Chondrocyte (in vitro differentiated cells): ENCODE measurements at places on chromosomes 2 and 18.

DNA sequence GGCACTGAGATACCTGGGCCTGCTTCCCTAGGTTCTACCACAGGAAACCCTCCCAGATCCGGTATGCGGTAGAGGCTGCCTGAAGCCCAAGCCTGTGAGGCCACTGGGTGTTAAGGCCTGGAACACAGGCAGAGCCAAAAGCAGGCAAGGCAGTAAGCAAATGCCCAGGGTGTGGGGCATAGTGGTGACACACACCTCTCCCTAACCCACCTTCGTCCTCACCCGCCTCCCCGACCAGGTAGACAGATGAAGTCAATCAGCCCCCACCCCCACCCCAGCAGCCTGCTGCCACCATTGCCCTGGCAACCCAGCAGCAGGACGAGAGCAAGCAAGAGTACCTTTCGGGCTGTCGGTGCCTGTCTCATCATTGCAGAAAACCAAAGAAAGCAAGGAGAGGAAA, 6.1 kb downstream of the DCTN1 start:
- no peak overlapping the region for H3K4me3 ChIP-seq
- H3K4me1 ChIP-seq, result peaks cover 16% of the 10 kb centered on the region
- H3K27ac ChIP-seq, result no peak overlapping the region
- H3K27me3 ChIP-seq, result no peaks in the 10 kb centered on the region
- H3K36me3 ChIP-seq, result peaks cover 34% of the 10 kb centered on the region

DNA sequence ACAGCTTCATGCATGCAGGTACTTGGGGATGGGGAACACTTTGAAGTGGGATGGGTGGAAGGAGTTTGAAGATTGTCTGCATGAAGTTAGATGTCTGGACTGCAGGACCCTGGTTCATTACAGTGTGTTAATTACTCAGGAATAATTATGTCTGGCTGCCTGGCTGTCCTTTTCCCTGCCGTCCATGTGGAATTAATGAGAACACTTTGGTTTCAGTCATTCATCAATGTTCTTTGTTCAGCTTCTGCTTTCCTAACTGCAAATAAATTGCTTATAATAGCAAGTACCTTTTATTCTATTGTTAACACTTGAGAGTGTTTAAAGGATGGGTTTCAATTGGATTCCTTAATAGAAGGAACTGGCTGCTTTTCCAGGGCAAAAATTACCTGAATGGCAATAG, 35.8 kb downstream of the MTCL1 start:
- no peaks in the 10 kb centered on the region for H3K27me3 ChIP-seq
- H3K27ac ChIP-seq, result no peak overlapping the region
- no peak overlapping the region for H3K4me3 ChIP-seq
- peaks cover 24% of the 10 kb centered on the region for H3K4me1 ChIP-seq
- peaks cover 11% of the 10 kb centered on the region for H3K36me3 ChIP-seq

DNA sequence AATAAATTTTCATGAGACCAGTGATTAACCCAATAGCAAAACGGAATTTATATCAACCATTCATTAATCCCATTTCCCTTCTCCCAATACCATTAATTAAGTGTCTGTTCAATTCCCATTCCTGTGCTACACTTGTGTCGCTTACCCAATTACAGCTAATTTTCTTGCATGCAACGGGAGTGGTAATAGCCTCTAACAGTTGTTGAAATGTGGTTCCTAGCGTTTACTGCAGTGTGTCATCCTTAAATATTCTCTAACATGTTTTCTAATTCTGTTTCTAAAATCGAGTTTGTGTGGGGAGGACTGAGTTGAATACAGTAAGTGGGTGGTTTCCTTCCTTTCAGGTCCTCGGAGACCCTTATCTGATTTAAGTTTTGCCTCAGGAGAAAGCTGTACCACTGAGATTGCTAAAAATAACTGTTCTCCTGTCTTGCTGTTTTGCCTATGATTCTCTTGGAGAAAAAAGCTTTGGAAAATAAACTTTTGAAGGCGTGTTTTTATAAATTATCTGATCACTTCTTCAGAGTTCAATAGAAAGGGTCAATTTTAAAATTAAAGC, 59.3 kb upstream of the LRRTM1 start:
- no peak overlapping the region for H3K4me3 ChIP-seq
- no peaks in the 10 kb centered on the region for H3K36me3 ChIP-seq
- no peak for DNase-seq
- H3K27ac ChIP-seq, result no peak overlapping the region
- no peaks in the 10 kb centered on the region for H3K27me3 ChIP-seq
- H3K4me1 ChIP-seq, result no peaks in the 10 kb centered on the region

GRCh38 chr18:22385718-22386117, 32.0 kb downstream of the CTAGE1 start:
- H3K4me1 ChIP-seq, result peaks cover 19% of the 10 kb centered on the region
- DNase-seq, result no peak

DNA sequence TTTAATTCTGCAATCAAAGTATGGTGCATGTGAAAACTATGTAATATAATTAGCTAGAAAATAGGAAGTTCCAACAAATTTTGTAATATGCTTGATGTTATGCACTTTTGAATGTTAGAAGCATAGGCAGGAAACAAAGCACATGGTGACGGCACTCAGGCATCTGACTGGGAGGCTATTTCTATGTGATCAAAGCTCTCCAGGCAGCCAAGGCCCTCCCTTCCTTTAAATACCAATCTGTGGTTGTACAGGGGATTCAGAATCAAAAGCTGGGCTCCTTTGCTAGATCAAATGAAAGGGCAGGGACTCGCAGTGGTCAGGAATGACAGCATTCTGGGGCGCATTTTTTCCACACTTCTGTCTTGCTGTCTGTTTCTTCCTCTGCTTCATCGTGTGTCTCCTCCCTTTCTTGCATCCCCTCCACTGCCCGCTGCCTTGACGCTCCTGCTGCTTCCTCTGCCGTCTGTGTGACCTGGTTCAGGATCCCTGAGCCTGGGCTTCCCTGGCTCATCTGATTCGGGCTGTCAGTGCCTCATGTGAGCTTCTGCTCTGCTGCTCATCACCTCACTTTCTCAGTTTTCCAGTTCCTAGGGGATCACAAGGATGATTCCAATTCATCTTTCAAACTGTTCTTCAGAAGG, 30.9 kb downstream of the TMEM182 start:
- no peaks in the 10 kb centered on the region for H3K27me3 ChIP-seq
- no peak overlapping the region for H3K4me3 ChIP-seq
- H3K27ac ChIP-seq, result no peak overlapping the region
- no peaks in the 10 kb centered on the region for H3K4me1 ChIP-seq
- H3K36me3 ChIP-seq, result peaks cover 1% of the 10 kb centered on the region

- no peak overlapping the region for H3K4me3 ChIP-seq
- H3K4me1 ChIP-seq, result peaks cover 4% of the 10 kb centered on the region
- no peaks in the 10 kb centered on the region for H3K36me3 ChIP-seq
These were observed 109.1 kb upstream of the CRIM1 start for GRCh38 chr2:36246320-36246990.

- no peaks in the 10 kb centered on the region for H3K27me3 ChIP-seq
- peak overlapping the region; percentile 38 for H3K27ac ChIP-seq
- DNase-seq, result no peak
- peaks cover 14% of the 10 kb centered on the region for H3K4me1 ChIP-seq
- H3K4me3 ChIP-seq, result no peak overlapping the region
- H3K36me3 ChIP-seq, result no peaks in the 10 kb centered on the region
These were observed 7.4 kb upstream of the VRK2 start for GRCh38 chr2:58039170-58039611.

DNA sequence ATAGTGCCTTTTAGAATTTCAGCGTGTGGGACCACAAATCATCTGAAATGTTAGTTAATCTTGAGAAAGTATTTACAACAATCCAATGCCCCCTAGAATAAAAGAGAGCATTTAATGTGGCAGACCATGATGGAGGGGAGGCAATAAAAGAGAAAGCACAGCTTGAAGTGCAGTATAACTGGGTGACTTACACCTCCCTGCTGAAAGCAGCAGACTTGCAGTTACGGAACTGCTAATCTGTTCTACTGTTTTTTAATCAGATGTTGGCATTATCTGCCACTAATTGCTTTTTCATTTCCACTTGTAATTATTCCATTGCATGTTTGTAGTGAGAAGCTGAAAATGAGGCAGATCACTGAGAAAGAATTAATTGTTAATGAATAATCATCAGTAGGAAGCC, 130.5 kb upstream of the ITGA4 start:
- no peak overlapping the region for H3K27ac ChIP-seq
- H3K36me3 ChIP-seq, result peaks cover 2% of the 10 kb centered on the region
- no peak overlapping the region for H3K4me3 ChIP-seq
- no peak for DNase-seq
- no peaks in the 10 kb centered on the region for H3K4me1 ChIP-seq
- H3K27me3 ChIP-seq, result no peaks in the 10 kb centered on the region

DNA sequence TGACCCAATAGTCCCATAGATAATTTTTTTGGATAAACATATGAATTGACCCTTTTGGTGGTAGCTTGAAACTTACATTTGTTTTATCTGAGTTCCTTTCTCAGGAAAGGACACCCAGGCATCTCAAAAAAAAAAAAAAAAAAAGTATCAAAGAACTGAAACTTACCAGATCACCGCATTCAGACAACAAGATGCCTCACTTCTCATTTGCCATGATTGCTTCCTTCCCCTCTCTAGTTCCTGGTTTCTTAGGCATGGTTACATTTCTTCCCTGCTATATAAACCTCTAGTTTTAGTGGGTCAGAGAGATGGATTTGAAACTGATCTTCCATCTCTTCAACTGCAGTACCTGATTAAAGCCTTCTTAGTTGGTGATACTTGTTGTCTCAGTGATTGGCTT, 240.1 kb downstream of the ACKR3 start:
- no peak overlapping the region for H3K27ac ChIP-seq
- peaks cover 6% of the 10 kb centered on the region for H3K36me3 ChIP-seq
- no peak overlapping the region for H3K4me3 ChIP-seq
- DNase-seq, result no peak
- peaks cover under 1% of the 10 kb centered on the region for H3K4me1 ChIP-seq

DNA sequence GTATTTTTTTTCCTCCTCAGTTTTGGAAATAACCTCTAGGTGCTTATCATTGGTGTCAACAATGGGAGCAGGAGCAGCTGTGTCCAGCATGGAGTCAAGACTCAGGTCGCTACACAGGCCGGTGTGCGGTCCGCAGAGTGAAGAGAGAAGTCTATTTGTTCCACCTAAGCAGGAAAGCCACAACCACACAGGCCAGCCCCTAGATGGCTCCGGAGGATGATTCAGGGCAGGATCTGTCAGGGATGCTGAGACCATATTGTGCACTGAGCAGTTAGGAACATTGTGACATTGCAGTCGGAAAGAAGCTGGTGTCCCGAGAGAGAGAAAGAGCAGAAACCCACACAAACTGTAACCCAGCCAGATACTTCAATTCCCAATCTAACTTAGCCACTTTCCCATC, 136.9 kb downstream of the GAREM1 start:
- no peaks in the 10 kb centered on the region for H3K36me3 ChIP-seq
- no peak for DNase-seq
- H3K4me3 ChIP-seq, result no peak overlapping the region

DNA sequence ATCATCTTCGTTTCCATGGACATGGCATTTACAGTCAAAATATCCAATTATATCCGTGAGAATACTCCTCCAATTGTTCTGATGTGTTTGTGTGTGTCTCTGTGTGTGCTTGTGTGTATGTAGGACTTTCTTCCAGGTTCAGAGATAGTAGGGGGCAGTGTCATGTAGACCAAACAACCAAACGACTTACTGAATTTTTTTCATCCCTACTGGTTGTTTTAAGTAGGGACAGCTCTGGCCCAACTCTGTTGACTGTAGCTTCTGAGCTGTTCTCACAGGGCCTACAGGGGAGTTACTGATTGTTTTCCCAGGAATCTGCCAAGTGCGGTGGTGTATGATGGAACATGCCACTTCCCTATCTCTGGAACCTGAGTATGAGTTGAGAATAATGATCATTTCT, 69.6 kb downstream of the ETAA1 start:
- H3K4me1 ChIP-seq, result peaks cover 4% of the 10 kb centered on the region
- no peaks in the 10 kb centered on the region for H3K36me3 ChIP-seq
- no peak overlapping the region for H3K4me3 ChIP-seq
- DNase-seq, result no peak
- H3K27me3 ChIP-seq, result no peaks in the 10 kb centered on the region
- peak overlapping the region; percentile 6 for H3K27ac ChIP-seq

GRCh38 chr2:46990231-46990588, 74.6 kb upstream of the MCFD2 start:
- peaks cover 21% of the 10 kb centered on the region for H3K36me3 ChIP-seq
- DNase-seq, result no peak
- no peak overlapping the region for H3K27ac ChIP-seq
- H3K4me1 ChIP-seq, result peaks cover 32% of the 10 kb centered on the region

GRCh38 chr2:237956402-237956736, 10.4 kb upstream of the UBE2F start:
- no peaks in the 10 kb centered on the region for H3K36me3 ChIP-seq
- no peak for DNase-seq
- no peaks in the 10 kb centered on the region for H3K4me1 ChIP-seq
- no peak overlapping the region for H3K27ac ChIP-seq
- no peak overlapping the region for H3K4me3 ChIP-seq

DNA sequence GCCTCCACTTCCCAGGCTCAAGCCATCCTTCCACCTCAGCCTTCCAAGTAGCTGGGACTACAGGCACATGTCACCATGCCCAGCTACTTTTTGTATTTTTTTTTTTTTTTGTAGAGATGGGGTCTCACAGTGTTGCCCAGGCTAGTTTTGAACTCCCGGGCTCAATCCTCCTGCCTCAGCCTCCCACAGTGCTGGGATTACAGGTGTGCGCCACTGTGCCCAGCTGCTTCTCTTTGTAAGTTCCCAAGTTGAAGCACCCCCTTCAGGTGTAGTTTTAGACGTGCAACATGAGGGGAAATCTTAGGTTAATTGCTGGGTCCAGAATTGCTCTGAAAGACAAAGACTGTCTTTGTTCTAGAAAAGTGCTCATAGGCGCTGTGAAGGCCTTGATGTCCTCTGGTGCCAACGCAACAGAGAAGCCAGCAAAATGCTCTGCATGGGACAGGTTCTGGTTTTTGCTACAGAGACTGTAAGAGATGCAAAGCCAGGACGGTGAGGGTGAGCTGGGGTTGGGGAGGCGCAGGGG, 46.6 kb downstream of the RRM2 start:
- DNase-seq, result no peak
- H3K27ac ChIP-seq, result no peak overlapping the region
- H3K36me3 ChIP-seq, result peaks cover 2% of the 10 kb centered on the region
- peaks cover 21% of the 10 kb centered on the region for H3K4me1 ChIP-seq
- no peak overlapping the region for H3K4me3 ChIP-seq

- peaks cover 7% of the 10 kb centered on the region for H3K27me3 ChIP-seq
- peaks cover 31% of the 10 kb centered on the region for H3K4me1 ChIP-seq
- no peak for DNase-seq
These were observed 999 bp downstream of the INSIG2 start for GRCh38 chr2:118089139-118089800.

DNA sequence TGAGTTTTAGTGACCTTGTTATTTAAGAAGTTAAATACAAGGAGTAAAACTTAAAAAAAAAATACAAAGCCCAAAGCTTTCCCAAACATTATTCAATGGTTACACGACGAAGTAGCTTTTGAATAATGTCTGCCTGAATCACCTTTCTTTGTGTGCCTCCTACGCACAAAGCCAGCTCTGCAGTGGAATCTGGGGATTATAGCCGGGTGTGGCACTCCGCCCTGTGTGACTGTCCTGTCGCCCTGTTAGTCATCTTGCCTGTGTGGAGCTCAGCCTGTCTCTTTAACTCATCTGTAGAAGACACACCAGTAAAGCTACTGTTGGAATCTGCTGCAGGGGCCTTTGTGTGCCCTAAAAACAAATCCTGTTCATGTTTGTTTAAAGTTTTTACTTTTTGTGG, 79.4 kb upstream of the TCF7L1 start:
- no peaks in the 10 kb centered on the region for H3K27me3 ChIP-seq
- no peak for DNase-seq
- peaks cover 49% of the 10 kb centered on the region for H3K4me1 ChIP-seq

GRCh38 chr2:159713631-159714246, 1.4 kb downstream of the MARCHF7 start:
- peaks cover 58% of the 10 kb centered on the region for H3K4me1 ChIP-seq
- H3K27ac ChIP-seq, result peak overlapping the region; percentile 100
- DNase-seq, result no peak

GRCh38 chr2:33670392-33670937, 71.4 kb upstream of the FAM98A start:
- DNase-seq, result no peak
- no peak overlapping the region for H3K27ac ChIP-seq
- no peak overlapping the region for H3K4me3 ChIP-seq
- peaks cover 3% of the 10 kb centered on the region for H3K27me3 ChIP-seq
